ENCODE measurements at places on chromosomes 6 and 20. TPM values are rescaled to one million over a fixed set of nuclear protein-coding genes. Genes with fewer than 3 reads are reported as not detected.

DDX43 gene
- 1.2 TPM for polyA plus RNA-seq

NKAIN2 gene
- 0.03 TPM for polyA plus RNA-seq

C20orf202 gene
- polyA plus RNA-seq: not detected

ADGRF4 gene
- not detected for polyA plus RNA-seq

FAM209B gene
- polyA plus RNA-seq: not detected

Data from endothelial cell of umbilical vein (primary cell).